Effector memory CD4-positive, alpha-beta T cell (primary cell): ENCODE measurements at places on chromosomes 6 and 20.
A peak's percentile ranks its signal among the peaks of the same experiment; 100 is the strongest.

- no peak for DNase-seq
Measured at GRCh38 chr6:7749478-7749877, 23.6 kb downstream of the BMP6 start.

DNA sequence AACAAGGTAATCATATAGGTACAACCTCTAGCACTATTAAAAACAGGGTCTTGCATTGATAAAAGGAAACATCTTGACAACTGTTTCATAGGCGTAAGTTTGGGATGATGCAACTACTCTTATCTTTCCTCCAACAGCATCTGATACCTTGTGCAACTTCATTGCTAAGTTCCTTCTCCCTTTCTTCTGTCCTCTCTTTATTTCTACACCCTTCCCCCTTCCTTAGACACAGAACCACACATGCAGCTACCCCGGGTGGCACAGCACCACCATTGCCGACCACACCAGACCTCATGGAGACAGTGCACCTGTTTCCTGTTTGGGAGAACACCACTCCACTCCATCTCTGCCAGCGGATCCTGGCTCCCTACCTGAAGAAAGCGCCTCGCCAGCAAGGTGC is 14.4 kb downstream of the MYB start:
- DNase-seq, result no peak

DNA sequence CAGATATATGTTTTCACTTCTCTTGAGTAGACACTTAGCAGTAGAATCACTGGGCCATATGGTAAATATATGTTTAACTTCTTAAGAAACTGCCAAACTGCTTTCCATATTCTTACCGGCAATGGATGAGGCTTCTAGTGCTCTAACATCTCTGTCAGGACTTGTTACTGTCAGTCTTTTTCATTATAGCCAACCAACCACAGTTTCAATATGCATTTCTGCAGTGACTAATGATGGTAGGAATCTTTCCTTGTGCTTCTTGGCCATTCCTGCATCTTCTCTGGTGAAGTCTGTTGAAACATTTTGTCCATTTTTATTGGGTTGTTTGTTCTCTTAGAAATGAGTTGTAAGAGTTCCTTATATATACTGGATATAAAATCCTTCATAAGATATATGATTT is 66.0 kb upstream of the SYNDIG1 start:
- no peak for DNase-seq

DNA sequence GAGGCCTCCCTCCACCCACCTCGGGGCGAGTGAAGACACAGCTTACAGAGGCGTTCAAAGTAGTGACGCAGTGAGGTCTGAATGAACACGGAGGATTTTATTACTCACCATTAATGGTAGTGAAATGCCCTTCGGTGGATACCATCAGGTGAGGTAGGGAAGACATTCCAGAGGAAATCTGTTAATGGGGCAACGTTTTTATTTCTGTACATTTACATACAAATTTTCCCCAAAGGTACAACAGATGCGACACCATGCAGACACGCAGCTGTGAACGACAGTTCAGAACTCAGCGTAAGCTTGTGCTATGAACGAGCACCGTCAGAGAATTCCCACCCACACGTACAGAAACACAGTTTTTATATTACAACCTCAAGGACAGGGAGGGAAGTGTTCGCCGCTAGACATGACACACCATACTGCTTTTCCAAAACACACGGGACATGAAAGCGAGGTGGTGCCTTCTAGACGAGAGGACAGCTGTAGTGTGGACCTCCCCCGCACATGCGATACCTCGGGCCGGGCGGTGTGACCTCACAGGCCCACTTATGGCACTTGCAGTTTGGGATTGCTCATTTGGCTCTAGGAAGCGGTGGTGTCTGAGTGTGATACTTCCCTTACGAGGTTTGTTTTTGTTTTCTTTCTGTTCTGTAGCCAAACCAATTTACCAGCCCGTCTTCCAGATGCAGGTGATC is 10.7 kb downstream of the PSMG4 start:
- DNase-seq, result peak; percentile 6

DNA sequence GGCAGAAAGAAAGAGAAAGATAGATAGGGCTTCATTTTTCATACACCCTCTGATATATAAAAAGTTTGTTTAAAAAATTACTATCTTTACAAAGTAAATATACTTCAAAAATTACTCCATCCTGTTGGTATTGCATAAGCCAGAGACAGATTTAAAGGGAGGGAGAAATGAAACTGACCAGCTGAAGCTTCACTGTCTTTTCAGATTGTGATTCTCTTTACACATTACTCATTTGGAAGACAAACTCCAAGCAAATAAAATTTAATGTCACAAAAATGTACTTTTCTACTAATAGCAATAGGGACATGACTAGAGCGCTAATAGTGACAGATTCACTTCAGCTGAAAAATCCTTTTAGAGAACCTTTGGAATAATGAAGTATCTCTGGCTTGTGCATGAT is 38.6 kb upstream of the MARCKS start:
- DNase-seq, result no peak

DNA sequence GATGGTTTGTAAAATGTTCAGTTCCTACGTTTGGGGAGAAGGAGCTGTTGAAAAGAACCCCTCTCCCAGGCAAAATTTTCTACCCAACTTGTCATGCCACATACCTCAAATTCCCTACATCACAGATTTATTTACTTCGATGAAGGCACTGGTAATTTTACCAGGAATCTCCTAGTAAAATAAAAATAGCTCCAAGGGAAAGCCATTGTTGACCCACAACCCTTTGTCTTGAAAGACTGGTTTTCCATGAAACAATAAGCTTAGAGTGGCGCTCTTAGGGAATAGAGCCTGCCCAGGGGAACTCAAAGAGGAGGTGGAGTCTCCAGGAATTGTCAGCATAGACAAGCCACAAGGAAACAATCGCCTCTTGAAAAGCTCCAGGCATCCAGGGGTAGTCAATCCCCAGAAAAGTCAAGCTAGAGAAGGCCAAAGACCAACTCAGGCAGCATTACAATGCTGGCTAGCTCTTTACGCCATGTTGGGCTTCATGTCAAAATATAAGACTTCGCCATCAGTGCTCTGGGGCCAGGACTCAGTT is 99.2 kb upstream of the RREB1 start:
- no peak for DNase-seq

- no peak for DNase-seq
Measured at GRCh38 chr6:98944598-98945081, 3.1 kb downstream of the FBXL4 start.

DNA sequence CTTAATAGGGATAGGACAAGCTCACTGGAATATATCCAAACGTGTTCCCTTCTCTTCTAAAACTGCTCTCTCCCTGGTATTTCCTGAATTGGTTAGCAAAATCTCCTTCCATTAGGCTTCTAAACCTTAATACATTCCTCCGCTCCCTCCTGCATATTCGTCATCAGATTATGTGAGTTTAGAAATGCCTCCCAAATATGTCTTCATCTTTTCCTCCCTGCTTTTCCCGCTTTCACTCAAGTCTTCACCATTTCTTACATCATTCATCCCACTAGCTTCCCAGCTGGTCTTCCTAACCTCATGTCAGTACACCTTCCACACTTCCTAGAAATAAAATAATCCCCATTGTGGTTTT is 26.9 kb downstream of the SLC22A16 start:
- no peak for DNase-seq

GRCh38 chr20:62758226-62758912 is 37.9 kb upstream of the MRGBP start:
- DNase-seq, result no peak

- no peak for DNase-seq
Measured at GRCh38 chr6:50785921-50786320, 32.8 kb upstream of the TFAP2B start.

DNA sequence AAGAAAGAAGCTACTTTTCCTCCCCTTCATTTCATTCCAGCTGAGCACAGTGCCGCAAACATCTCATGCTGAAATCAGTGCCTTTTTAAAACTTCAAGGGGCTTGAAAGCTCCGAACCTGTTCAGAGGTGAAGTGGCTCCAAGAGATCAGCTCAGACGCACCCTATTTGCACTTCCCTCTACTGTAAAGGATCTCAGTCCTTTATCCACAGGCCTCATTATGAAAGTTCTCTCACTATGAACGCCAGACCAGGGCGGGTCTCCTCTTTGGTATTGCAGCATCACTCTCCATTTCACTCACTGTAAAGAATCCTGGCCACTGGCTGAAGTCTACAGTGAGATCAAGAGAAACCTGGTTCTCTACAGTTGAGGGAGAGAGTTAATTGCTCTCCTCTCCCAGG is 232.7 kb upstream of the POU3F2 start:
- no peak for DNase-seq

- no peak for DNase-seq
Measured at GRCh38 chr6:47525330-47526057, 47.9 kb downstream of the CD2AP start.

DNA sequence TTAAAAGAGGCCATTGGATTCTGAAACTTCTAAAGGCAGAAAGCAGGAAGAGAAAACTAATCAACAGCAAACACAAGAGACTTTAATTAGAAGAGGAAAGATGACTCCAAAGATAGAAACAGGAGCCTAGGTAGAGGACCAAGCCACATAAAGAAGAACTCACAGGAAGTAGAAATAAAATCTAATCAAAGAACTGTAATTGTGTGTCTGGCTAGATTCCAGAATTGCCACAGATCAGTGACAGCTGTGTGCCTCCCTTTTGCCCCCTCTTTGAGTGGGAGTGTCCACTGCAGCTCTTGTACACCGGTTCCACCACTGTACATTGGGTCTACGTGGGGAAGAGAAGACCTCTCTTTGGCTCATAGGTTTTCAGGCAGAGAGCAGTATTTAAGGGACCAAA is 22.3 kb upstream of the THEMIS start:
- DNase-seq, result no peak

GRCh38 chr6:33566182-33567084 is 13.6 kb downstream of the BAK1 start:
- DNase-seq, result no peak

- no peak for DNase-seq
Measured at GRCh38 chr6:45757443-45758130, 258.1 kb downstream of the CLIC5 start.

- no peak for DNase-seq
Measured at GRCh38 chr20:10115021-10115420, 80.2 kb downstream of the ANKEF1 start.

GRCh38 chr6:152094992-152095592 is 287.6 kb downstream of the ESR1 start:
- DNase-seq, result no peak

GRCh38 chr6:18425218-18425617 is 38.1 kb downstream of the RNF144B start:
- DNase-seq, result no peak

- no peak for DNase-seq
Measured at GRCh38 chr6:27290065-27290849, 21.8 kb downstream of the POM121L2 start.

- DNase-seq, result no peak
Measured at GRCh38 chr20:40688129-40689099, 622 bp downstream of the MAFB start.

DNA sequence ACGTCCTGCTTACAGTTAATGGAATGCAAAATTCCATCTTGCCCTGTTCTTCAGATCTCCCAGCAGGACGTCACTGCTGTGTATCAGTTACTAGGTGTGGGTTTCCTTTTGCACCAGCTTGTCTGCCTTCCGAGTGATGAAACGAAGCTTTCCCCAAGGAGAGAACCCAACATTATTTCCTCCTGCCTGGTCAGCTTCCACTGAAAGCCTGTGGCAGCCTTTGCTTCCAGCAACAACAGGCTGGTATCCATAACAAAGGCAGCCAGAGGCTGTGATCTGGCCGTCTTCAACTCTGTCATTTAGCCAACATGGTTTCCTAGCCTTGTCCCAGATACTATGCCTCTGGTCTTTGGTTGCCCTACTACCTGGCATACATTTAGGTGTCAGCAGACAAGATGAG is 78.9 kb upstream of the HEY2 start:
- DNase-seq, result no peak

DNA sequence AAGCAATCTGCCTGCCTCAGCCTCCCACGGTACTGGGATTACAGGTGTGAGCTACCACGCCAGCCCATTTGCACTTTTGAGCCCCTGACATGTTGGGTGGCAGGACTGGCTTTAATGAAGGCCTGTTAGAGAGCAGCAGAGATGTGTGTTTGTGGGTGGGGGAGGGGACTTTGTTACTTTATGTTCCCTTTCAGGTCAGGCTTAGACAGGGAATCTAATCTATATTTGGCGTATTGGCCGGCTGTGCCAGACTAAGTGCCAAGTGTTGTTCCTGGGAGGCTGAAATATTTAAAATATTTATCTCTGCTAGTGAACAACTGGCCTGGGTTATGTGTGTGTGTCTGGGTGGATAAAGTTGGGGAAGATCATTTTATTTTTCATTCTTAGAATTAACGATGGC is 6.1 kb downstream of the GMPR start:
- no peak for DNase-seq

- no peak for DNase-seq
Measured at GRCh38 chr20:19016140-19016497, 196.3 kb upstream of the SLC24A3 start.

DNA sequence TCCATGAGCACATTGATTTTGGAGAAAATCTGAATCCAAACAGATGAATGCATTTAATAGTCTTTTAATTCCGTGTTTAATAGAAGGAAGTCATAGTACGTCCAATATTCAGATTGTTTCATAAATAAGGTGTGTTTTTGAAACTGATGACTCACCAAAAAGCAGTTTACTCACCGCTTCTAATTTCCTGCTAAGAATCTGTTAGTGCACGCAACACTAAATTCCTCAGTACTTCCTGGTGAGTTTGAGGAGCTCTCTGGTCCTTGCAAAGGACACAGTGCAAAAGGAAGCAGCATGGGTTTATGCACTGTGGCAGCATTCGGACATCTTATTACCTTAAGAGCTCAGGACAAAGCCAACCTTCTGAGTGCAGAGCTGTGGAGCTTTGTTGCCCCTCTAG is 2.3 kb upstream of the ADGRF1 start:
- DNase-seq, result no peak

- DNase-seq, result no peak
Measured at GRCh38 chr20:56522311-56522710, 2.2 kb upstream of the FAM209A start.

DNA sequence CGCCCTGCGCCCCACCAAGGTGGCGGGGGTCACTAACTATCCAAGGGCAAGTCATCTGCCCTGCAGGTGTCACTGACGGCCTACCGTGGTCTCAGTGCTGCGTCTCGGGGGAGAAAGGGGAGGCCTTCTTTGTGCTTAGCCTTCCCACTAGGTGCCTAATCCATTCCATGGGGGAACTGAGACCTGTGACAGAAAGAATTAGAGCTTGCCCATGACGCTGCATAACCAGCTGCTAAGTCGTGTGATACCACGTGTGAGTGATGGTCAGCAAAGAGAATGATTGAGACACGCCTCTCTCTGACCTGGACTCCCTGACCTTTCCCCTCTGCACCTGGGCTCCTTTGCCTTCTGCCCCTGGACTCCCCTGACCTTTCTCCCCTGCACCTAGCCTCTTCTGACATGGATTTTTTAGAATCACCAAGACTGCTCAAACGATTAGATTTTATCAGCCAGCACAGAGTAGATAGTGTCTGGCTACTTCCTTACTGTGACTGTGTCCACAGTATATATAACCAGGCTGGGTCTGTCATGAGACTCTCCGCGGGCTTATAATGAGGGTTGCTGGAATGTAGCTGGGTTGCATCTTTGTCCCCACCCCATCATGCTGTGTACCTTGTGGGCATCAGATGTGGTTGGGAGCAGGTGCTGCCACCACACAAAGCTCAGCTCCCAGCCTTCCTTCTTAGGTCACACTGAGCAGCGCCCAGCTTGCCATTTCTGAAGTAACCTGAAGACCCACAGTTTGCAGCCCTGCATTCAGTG is 140.6 kb downstream of the TMEM242 start:
- DNase-seq, result no peak
